ENCODE measurements at places on chromosomes 11 and 22.

- no peak for DNase-seq
These were observed 65.9 kb upstream of the ANO1 start for GRCh38 chr11:70012134-70012733.

GRCh38 chr11:46235777-46236688, 41.4 kb upstream of the CREB3L1 start:
- DNase-seq: no peak

- DNase-seq: no peak
These were observed 260.0 kb downstream of the KCNA4 start for GRCh38 chr11:29756871-29757270.

DNA sequence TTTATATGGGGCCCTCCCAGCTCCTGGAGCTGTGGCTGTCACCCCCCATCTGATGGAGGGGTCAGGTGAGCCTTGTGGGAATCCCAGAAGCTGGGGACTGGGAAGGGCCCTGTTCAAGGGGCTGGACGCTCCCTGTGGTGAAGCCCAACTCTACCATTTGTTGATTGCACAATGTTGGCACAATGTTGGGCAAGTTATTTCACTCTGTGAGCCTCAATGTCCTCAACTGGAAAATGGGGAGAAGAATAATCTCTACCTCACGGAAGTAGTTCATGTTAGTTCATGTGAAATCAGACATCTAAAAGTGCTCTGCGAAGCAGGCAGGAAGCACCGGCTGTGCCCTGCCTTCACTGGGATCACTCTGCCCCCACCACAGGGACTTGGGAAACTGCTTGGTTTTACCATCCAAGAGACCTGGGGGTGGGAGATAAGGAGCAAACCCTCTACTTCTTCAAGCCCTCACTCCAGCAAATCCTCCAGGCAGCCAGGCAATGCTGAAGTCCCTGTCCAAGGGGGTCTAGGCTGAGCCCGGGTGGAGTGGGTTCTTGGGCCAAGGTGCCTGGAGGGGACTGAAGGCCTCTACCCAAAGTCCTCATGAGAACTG, 715 bp upstream of the PRR5 start:
- DNase-seq: no peak

GRCh38 chr11:30434901-30435300, 112.0 kb downstream of the ARL14EP start:
- DNase-seq: no peak

- DNase-seq: no peak
These were observed 42.8 kb downstream of the PACS1 start for GRCh38 chr11:66112601-66113499.

GRCh38 chr11:45809456-45810395, 4.8 kb downstream of the SLC35C1 start:
- DNase-seq: no peak

- DNase-seq: no peak
These were observed 2.9 kb upstream of the ABCC8 start for GRCh38 chr11:17479284-17480214.

DNA sequence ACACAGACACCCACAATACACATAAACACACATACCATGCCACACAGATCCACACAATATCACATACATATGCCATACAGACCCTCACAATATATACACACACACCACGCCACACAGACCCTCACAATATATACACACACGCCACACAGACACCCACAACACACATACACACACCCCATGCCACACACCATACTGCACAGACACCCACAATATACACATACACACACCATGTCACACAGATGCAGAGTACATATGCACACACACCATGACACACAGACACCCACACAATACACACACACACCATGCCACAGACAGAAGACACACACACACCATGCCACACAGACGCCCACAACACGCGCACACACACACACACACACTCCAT, 43.6 kb downstream of the SHISAL1 start:
- DNase-seq: no peak

DNA sequence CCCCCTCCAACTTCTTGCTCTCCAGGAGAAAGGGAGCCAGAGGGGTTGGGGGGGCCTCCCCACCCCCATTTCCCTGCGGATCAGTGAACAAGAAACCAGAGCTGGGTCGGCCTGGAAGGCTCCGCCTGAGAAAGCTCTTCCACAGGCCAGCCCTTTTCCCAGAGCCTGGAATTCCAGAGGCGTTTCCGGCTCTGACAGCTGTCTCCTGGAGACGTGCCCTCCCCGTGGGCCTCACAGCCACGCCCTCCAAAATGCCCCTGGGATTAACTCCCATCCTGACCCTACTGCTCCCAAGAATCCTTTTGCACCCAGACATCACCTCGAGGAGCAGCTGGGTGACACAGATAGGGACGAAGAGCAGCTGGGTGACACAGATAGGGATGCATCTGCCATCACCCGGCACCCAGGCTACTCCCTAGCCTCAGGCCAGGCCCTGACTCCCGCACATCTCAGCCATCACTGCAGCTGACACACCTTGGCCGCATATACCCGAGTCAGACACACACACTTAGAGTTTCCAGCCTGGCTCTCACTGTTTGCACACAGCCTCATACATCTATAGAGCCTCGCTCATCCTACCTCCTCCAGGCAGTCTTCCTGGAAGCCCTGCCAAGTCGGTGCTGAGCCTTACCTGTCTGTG, 7.6 kb upstream of the CDC42EP1 start:
- DNase-seq: no peak

DNA sequence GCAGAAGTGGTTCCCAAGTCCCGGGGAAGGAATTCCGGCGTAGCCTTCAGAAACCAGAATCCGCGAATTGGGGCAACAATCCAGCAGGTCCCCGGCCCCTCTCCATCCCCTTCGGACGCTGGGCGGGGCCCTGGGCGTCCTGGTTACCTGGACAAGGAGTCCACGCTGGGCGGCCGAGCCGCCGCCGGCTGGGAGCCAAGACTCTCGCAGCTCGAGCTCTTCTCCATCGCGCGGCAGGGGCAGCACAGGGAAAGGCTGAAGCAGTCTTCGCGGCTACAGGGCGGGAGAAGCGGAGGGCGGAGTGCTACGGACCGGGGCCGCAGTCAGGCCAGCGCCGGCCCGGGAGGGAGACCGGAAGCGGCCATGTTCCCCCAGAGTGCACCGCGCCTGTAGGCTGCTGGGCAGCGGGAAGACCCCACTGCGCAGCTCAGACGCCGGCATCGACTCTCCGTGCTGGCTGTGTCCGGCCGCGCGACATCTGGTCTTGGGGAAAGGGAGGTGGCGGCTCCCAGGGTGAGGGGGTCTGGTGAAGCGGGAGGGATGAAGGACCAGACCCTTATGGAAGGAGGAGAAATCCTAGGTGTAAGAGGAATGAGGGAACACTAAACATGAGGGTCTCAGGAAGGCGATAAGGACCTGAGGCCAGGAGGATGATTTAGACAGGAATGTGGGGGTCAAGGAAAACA, at the start of gene MTMR2:
MTMR2 (minus strand) TSS at position 380 of the 686 bp plus-strand sequence; CDS start at position 227, 153 bp downstream.
- DNase-seq: no peak

DNA sequence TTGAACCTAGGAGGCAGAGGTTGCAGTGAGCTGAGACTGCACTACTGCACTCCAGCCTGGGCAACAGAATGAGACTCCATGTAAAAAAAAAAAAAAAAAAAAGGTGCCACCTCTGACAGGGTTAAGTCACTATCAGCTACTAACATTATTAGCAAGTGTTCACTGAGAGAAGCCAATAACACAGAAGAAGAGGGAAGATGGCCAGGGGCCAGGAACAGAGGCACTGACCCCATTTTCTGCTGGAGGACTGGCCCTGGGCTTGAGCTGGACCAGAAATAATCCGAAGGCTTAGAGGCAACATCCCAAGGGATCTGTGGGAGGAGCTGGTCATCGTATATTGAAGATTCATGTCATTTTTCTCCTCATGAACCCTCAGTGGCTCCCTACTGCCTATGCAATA, 5.0 kb downstream of the SLC5A1 start:
- DNase-seq: no peak

DNA sequence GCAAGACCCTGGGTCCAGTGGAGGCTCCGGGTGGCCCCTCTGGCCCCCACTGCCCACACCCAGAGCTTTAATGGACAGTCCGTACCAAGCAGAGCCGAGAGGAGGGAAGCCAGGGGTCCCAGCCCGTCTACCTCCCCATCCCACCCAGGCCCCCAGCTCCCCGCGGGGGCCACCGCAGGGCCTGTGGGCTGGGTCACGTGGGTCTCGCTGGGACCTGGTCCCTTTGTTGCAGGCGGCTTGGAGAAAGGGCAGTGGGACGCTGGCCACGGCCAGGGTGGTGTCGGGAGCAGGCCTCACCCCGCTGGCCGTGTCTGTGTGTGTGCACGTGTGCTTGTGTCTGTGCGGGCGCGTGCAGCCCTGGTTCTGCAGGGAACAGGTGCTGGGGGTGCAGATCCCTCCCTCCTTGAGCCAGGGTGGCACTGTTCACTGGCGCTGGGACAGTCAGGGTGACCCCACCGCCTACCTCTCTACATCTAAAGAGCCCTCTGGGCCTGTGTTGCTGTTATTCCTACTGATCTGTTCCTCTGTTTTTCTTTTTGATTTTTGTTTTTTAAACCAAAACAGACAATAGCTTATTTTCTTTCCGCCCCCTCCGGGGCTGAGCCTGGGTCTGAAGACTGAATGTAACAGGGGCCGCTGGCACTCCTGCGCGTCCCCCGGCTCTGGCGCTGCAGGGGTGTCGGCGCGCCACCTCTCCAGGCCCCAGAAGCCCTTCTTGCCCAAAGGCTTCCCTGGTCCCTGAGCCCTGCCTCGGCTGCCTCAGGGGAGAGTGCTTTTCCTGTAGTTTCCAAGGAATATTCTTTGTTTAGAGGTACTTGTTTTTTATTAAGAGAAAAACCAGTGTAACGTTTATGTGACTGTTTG, 20.1 kb upstream of the TMEM191C start:
- no peak for DNase-seq

DNA sequence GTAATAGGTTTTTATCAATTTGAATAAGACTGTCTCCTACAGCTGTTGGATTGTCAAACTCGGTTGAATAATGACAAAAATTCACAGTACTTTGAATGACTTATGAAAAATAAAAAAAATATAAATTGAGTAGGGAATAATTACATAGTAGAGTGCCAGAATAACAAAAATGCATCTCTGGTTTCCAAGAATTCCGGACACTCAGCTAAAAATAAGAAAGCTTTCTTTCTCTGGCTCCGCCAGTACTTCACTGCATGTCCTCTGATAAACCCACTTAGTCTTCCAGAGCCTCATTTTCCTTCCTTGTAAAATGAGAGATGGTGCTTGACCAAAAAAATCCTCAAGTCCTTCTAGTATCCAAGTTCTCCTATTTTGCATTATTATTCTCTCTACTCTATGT, 374.6 kb upstream of the LUZP2 start:
- no peak for DNase-seq
